ENCODE measurements at places on chromosomes 12 and 14.

DNA sequence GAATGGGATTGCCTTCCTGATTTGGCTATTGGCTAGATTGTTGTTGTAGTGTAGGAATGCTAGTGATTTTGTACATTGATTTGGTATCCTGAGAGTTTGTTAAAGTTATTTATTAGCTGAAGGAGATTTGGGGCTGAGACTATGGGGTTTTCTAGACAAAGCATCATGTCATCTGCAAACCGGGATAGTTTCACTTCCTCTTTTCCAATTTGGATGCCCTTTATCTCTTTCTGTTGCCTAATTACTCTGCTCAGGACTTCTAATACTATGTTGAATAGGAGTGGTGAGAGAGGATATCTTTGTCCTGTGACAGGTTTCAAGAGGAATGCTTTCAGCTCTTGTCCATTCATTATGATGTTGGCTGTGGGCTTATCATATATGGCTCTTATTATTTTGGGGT, 265.7 kb upstream of the MGAT4C start:
- no peak for DNase-seq

GRCh38 chr14:21923820-21924219, 250.2 kb upstream of the OR4E1 start:
- peak; percentile 65 for DNase-seq

DNA sequence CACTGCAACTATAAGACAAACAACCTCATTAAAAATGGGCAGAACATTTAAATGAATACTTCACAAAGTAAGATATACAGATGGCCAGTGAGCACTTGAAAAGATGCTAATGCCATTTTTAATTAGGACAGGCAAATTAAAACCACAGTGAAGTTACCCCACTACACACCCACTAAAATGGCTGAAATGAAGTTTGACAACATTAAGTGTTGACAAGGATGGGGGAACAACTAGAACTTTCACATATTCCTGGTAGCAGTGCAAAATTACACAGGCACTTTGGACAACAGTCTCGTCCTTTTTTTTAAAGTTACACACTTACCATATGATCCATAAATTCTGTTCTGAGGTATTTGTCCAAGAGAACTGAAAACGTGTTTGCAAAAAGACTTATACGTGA, 278.9 kb upstream of the DIO3 start:
- DNase-seq, result no peak

- no peak for DNase-seq
Measured at GRCh38 chr14:70893858-70894291, 13.4 kb upstream of the PCNX1 start.

GRCh38 chr12:76375939-76376338, 27.7 kb upstream of the BBS10 start:
- DNase-seq, result no peak

GRCh38 chr12:117359029-117359845, 2.2 kb downstream of the NOS1 start:
- DNase-seq, result no peak

- peak; percentile 18 for DNase-seq
Measured at GRCh38 chr12:74490390-74491064, 47.1 kb upstream of the ATXN7L3B start.

- no peak for DNase-seq
Measured at GRCh38 chr12:3271639-3272038, 194.5 kb downstream of the TSPAN9 start.

DNA sequence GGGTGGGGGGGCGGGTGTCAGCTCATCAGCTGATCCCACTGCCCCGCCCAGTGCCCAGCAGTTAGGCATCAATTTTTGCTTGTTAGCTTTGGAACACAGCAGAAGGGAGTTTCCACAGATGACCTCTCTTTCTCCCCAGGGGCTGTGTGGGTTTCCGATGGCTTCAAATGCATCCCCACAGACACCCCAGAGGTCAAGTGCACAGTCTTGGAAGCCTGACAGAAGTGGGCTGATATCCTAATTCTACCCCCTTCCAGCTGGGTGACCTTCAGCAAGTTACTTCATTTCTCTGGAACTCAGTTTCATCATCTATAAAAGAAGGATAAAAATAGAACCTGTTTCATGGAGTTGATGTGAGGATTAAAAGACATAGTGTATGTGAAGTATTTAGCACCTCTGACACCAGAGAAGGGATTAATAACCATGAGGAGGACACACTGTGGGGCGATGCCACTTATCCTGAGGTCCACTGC, 22.0 kb downstream of the TTC9 start:
- DNase-seq, result no peak

DNA sequence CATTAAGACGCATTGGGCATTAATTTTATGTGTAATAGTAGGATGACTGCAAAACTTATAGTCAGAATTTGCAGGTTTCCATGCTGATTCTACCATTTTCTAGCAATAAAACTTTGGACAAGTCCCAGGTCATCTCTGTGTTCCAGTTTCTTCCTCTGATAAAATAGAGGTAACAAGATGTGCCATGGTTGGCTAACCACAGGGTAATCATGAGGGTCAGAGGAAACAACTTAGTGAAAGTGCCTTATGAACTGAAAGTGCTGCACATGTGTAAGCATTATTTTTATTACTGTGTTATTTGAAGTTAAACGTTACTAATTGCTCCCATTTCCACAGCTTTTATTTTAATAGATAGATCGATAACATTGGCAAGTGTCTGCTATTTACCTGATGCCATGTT, 21.1 kb downstream of the SMCO2 start:
- DNase-seq, result no peak

GRCh38 chr12:79439175-79439825, 251.5 kb downstream of the PAWR start:
- no peak for DNase-seq

DNA sequence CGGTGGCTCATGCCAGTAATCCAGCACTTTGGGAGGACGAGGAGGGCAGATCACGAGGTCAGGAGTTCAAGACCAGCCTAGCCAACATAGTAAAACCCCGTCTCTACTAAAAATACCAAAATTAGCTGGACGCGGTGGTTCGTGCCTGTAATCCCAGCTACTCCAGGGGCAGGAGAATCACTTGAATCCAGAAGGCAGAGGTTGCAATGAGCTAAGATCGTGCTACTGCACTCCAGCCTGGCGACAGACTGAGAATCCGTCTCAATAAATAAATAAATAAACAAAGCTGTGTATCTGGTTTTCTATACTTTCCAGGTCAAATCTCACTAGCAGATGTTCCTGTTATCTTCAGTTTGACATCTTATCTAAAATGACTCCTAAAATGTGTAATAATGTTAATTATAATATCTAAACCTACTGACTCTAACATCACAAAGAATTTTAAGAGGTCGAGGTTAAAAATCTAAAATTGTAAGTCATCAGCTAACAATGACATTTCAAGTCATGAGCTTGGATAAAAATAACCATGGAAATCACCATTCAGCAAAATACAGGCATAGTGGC, 2.4 kb upstream of the SRP54 start:
- DNase-seq, result no peak

- no peak for DNase-seq
Measured at GRCh38 chr14:87312894-87313205, 680.1 kb downstream of the GALC start.

DNA sequence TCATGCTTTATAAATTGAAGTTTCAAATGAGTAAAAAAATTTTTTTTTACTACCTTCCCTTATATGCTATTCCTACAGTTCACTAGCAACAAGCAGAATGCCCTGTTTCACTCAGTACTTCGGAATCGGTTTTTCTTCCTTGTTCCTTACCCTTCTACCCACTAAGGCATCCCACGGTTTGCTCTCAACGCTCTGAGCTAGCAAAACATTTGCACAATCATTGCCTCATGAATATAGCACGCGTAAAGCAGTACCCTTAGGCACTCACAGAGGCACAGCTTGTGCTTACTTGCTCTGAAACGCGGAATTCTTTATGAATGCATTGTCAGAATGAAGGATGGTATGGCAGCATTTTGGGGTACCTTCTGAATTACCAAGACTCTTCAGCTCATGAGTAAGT, 45.0 kb downstream of the PPP1R13B start:
- DNase-seq, result no peak

GRCh38 chr12:78684419-78684818, 180.2 kb upstream of the SYT1 start:
- no peak for DNase-seq

DNA sequence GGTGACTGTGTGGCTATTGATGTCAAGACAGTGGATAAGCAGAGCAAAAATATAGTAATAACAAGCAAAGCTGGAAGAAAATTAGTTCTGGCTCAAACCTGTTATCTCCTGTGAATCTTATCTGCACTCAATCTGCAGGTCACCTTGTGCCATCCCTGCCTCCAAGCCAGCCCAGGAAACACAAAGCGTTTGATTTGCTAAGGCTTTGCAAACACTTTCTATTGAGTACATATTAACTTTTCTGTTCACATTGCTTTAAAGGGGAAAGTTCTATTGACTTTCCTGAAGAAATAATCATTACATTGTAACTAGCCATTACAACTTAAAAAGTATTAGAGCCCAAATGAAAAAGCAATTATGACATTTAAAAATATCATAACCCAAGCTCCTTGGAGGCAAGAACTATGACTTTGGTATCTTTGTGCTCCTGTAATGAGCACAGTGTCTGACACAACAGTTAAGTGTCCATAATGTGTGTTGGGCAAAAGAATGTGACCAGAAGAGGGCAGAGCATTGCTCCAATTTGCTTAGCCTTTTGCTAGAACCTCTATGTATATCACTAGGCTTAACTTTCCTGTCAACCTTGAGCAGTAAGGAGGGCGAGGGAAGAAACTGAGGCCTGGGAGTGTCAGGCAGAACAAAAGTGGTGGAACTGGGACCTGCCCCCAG, 24.7 kb downstream of the SERPINA3 start:
- DNase-seq, result no peak

GRCh38 chr12:72574138-72574537, 302.0 kb downstream of the TRHDE start:
- DNase-seq, result no peak

GRCh38 chr12:115763376-115763775, 514.1 kb downstream of the MED13L start:
- no peak for DNase-seq

DNA sequence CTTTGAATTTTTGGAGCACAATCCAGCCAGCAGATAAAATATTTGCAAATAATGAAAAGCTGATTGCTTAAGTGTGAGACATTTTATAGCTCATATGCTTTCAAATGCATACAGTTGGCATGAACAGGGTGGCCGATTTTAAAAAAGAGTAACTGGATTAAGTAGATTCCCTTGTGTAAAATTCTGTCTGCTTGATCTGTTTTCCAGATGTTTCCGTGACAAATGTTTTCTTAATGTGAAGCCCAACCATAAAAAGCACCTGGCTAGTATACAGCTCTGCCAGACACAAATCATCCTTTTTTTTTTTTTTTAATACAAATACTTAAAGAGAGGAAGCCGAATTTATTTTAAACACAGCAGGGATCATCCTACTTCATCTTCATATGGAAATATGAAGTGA, 440.7 kb downstream of the CCER1 start:
- DNase-seq, result no peak

DNA sequence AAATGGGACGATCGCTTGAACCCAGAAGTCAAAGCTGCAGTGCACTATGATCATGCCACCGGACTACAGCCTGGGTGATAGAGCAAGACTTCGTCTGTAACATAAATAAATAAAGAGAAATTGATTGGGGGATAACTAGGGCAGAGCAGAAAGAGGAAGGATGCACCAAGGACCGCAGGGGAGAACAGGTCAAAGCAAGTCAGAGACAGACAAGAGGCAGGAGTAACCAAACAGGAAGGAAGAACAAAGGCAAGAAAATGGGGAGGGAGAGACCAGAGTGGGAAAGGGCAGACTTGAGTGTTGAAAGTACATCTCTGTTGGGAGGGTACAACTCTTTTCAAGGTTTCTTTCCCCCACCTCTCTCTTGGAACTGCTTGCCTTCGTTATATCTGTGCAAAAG, 50.8 kb upstream of the ELK3 start:
- no peak for DNase-seq

GRCh38 chr14:104393898-104394381, 185.6 kb upstream of the C14orf180 start:
- DNase-seq, result peak; percentile 78

DNA sequence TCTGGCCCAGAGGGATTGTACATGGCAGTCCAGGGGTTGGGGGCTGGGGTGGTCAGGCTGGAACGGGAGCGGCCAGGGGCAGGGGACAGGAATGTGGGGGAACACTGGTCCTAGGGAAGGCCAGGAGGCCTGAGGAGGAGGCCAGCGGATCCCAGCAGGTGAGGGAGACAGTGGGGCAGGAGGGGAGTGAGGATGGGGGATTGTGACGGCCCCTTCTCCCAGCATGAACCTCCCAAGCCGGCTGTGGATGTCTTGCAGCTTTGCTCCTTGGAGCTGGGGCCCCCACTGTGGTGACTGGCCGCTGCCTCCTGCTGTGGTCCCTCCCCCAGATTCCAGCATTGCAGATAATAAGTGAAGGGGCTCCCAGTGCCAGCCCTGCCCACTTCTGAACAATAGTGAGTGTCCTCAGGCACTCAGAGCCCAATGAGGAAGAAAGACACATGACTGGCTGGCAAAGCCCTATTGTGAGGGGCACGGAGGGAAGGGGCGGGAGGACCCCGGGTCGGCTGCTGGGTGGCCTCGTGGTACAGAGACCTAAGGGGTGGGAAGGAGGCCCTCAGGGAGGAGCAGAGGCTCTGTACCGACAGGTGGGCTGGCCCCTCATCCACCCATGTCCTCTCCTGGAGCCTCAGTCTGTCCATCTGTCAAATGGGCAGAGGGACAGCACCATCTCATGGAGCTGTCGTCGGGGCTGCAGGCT, 215.0 kb downstream of the KIF26A start:
- no peak for DNase-seq

DNA sequence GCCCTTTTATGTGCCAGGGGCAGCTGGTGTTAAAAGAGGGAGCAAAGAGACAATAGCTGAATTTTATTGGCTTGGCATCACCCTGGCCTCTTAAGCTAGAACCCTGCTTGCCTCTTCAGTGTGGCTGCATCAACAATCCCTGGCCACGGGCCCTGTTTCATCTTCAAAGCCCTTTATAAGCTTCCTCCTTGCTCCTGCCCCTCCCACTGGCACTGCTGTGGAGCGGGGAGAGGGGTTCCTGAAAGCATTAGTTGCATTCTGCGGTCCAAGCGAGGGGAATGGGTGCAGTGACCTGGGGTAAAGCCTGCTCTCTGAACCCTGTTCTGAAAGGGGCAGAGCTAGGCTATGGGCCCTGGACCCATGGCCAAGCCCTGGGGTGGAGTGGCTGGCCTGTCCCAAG, 220 bp upstream of the KRT83 start:
- DNase-seq, result no peak

DNA sequence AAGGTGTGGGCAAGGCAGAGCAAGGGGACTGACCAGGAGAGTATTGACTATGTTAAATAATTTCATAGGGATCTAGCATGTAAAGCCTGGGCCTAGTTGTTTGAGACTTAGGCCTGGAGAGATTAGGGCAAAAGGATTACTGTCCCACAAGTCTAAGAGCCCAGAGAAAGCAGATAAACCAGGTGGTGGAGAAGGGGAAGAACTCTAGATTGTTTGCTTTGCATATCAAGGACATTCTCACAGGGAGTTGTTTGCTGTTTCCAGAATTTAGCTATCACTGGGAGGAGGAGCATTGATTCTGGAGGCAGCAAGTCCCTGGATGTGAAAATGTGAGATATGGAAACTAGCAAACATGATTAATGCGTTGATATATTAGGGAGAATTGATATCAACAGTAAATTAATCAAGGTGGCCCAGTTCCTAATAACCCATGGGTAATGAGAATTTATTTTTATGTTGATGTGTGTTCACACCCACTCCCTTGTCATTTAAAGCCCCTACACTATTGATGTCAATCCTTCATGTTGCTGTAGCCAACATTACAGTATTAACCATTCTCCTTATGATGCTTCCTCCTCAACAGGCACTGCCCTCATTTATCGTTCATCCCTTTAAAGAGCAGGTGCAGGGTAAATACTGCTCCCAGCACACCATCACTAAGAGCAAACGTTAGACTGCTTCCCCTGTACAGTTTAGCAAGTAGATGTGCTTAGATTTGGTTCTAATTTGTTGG, 1666.7 kb upstream of the FLRT2 start:
- DNase-seq, result no peak

- DNase-seq, result no peak
Measured at GRCh38 chr14:62053188-62053587, 291.0 kb downstream of the SNAPC1 start.
